ENCODE measurements at places on chromosomes 3 and 15.

GRCh38 chr3:197518881-197519421, 36.8 kb downstream of the BDH1 start:
- DNase-seq, result no peak

DNA sequence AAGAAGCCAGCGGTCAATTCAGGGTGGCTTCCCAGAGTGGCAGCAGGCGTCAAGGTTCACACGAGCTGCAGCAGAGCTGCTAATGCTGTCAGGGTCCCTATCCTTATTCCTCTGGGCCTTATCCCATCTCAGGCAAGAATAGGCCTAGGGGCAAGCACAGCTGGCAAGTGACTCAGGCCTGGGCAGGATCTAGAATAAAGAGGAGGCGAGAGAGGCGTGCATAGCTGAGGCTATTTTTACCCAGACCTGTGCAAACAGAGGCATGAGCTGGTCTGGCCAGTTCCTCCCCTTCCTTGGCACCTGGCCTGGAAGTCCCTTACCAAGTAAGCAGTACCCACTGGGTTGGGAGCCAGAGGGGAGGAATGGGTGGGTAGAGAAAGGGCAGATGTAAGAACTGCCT, 12.2 kb upstream of the VIPR1 start:
- no peak for DNase-seq

- DNase-seq, result no peak
Measured at GRCh38 chr3:966341-966740, 126.5 kb upstream of the CNTN6 start.

DNA sequence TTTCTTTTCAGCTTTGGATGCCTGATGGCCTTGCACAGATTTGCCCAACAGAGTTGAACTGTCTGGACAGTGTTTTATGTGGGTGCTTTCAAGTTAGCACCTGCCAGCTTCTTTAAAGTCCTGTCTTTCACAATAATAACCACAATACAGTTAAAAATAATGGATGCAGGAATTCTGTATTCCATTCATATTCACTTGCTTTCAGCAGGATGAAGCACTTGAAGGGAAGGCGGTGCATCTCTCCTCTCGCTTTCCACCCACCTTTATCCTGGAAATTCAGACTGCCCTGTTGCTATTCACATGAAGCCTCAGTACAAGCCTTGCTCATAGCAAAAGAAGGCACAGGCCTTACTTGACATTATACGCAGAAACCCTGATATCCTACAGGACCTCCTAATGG, 26.5 kb upstream of the GYG1 start:
- DNase-seq, result no peak

- DNase-seq, result no peak
Measured at GRCh38 chr3:16146015-16146730, 28.3 kb upstream of the GALNT15 start.

DNA sequence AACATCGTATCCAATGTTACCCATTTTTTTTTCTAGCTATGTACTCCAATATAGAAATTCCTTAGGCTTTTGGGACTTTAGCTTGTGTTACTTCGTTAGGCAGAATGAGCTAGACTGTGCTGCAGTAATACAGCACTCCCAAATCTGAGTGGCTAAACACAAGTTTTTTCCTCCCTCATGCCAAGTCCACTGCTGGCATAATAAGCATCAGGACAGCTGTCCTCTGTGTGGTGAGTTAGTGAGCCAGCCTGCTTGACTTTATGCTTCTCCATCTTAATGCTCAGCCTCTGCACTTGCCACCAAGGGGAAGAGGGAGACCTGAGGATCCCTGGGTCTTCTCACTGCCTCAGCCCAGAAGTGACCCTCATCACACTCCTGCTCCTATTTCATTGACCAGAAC, 18.2 kb upstream of the ACOX2 start:
- DNase-seq, result no peak

DNA sequence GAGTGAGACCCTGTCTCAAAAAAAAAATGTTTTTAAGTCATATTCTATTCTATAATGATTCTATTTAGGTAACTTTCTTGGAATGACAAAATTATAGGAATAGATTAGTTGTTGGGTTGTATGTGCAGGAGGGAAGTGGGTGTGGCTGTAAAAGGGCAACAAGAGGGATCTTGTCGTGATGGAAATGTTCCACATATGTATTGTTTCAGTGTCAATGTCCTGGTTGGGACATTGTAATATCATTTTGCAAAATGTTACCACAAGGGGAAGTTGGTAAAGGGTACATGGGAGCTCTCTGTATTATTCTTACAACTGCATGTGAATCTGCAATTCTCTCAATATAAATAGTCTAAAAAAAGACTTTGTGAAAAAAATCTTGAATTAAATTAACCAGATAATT, 14.3 kb upstream of the ABHD5 start:
- DNase-seq, result no peak

DNA sequence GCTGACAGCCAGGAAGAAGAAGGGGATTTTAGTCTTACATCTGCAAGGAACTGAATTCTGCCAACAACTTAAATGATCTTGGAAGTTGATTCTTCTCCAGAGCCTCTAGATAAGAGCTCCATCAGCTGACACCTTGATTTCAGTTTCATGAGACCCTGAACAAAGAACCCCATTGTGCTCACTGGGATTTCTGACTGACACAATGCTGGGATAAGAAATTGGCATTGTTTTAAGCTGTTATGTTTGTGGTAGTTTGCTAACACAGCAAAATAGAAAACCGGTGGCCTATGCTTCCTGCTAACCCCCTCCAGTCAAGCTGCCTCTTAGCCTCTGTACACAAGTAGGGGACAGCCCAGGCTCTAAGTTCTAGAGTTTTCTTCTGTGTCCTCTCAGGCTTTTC, 36.2 kb downstream of the MASP1 start:
- no peak for DNase-seq

DNA sequence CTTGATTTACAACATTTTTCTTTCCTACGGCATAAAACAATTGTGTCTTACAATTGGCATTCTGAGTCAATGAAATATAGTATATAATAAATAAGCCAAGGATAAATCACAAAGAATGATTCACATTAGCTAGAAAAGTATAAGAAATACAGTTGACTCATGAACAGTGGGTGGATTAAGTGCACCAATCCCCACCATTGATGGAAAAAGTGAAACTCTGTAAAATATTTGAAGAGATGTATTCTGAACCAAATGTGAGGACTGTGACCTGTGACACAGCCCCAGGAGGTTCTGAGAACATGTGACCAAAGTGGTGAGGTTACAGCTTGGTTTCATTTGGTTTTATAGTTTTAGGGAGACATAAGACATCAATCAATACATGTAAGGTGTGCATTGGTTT, 227.5 kb downstream of the ALCAM start:
- no peak for DNase-seq

GRCh38 chr3:159854500-159855124, 134.0 kb upstream of the IL12A start:
- DNase-seq, result no peak

- no peak for DNase-seq
Measured at GRCh38 chr15:90680371-90680935, 36.7 kb upstream of the BLM start.

DNA sequence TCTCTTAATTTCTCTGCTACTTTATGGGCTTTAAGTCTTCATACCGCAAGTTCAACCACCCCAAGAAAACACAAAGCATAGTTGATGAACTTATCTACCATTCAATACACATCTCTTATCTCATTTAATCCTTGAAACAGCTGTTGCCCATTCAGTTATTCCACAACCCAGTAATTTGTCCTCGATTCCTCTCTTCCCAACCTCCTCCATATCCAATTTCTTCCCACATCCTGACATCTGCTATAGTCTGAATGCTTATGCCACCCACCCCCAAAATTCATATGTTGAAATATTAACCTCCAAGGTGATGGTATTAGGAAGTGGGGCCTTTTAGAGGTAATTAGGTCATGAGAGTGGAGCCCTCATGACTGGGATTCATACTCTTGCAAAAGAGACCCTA, 345.4 kb downstream of the ERC2 start:
- no peak for DNase-seq

DNA sequence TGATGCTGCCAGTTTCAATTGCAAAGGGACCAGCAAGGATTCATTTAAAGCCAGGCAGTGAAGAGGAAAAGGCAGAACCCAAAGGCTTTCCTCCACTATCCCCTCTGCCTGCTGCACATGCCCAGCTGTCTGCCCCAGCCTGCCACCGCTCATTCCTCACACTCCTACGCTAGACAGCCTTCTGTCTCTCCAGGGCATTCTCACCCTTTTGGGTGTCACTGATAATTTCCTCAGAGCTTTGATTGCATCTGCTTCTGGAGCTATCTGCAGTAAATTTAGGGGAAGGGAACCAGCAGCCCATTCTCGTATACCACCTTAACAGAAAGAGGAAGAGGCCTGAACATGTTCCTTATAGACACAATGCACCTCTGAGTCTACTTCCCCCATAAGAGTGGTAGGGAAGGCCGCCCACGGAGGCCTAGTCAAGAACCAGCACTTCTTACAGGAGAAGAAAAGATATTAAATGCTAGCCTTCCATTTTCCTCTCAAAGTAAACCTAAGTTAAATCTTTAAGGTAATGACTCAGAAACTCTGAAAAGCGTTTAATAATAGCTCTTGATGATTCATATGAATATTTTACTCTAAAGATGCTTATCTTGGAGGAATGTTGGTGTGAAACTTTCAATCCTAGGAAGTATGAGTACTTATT, 20.9 kb downstream of the NUDT16 start:
- no peak for DNase-seq

DNA sequence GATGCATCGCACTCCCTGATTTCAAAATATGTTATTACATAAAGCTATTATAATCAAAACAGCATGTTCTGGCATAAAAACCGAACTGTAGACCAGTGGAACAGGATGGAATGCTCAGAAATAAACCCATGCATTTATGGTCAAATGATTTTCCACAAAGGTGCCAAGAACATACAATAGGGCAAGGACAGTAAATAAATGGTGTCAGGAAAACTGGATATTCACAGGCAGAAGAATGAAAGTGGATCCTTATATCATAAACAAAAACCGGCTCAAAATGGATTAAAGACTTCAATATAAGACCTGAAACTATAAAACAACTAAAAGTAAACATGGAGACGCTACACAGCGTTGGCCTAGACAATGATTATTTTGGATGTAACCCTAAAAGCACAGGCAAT, 22.6 kb downstream of the USP50 start:
- no peak for DNase-seq

- no peak for DNase-seq
Measured at GRCh38 chr3:16064642-16065414, 109.7 kb upstream of the GALNT15 start.

- no peak for DNase-seq
Measured at GRCh38 chr3:9784965-9785364, 7.3 kb downstream of the TADA3 start.

GRCh38 chr3:102529452-102529851, 94.6 kb downstream of the ZPLD1 start:
- no peak for DNase-seq

DNA sequence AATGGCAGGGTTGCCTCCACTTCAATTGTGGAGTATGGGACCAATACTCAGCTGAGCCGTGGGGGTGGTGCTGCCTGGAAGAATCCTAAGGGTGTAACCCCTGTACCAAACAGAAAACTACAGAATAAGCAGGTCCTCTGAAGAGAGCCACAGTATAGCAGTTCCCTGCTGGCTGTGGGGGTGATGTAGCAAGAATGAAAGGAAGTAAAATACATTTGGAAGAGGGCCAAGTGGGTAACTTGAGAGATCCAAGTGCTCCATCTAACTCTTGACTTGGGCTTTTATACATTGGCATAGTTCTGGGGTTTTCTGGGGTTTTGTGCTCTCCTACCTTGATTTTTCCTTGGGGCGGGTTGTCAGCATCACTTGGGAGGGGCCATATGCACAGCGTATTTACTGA, 341.4 kb downstream of the OTOL1 start:
- DNase-seq, result no peak

- no peak for DNase-seq
Measured at GRCh38 chr3:106795553-106795952, 581.7 kb upstream of the CCDC54 start.

DNA sequence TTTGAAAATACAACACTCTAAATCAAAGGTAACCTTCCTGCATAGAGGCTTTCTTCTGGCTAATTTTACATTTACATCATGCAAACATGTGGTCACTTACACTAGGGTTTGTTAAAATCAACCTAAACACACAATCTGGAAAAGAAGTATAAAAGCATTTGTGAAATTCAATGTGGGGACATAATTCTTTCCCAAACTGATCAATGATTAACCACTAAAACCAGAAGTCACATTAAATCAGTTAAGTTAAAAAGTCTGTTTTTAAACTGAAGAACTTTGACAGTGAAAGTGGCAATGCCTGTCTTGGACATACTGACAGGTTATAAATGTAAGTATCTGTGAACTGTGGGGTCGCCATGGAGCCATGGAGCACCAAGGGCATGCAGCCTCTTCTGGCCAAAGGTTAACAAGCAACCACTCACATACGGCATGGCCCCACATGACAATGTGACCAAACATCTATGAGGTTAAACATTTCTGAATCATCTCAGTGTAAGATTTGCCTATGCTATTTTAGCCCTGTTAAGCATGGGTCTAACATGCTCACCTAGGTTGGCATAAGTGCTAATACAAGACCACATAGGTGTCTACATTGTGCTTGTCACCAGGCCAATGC, 278.2 kb downstream of the CTNNB1 start:
- no peak for DNase-seq

DNA sequence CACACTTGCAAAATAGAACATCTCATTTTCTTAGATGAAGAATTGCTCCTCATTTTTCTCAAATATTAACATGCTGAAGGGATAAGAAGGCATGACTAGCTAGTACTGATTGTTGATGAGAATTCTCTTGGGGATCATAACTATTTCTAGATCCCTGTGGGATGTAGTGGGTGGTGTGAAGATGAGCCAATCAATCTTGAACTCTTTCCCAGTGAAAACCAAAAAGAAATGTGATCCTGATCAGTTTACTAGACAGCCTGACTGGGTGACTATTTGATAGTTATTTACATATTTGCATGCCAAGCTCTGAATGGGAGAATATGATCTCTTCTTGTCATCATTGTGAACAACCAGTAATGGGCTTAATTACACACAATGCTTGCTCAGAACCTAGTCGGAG, 63.7 kb downstream of the ZIC1 start:
- no peak for DNase-seq

- DNase-seq, result no peak
Measured at GRCh38 chr3:65833761-65834505, 204.8 kb downstream of the MAGI1 start.

- DNase-seq, result no peak
Measured at GRCh38 chr3:185914911-185915629, 22.7 kb downstream of the TRA2B start.

DNA sequence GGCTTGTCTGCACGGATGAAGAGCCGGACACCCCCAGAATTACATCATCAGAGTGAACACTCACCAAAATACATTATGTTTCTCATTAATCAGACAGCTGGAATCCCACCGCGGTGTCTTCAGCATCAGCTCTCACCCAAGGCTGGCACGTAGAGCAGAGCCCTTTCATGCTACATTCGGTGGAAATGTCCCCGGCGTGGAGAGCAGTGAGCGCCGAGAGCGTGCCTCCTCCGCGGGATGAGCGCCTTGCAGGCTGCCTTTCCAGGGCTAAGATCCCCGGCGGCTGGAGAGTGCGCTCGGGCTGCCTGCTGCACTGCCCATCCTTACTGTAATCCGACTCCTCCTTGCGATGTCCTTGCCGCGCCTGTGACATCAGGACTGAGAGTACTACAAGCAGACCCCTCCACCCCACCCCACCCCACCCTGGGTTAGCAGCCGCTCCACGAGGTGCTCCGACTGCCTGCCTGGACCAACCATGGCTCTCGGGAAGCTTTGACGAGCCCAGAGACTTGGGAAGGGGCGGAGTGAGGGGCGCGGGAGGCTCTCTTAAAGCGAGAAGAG, at the start of gene ZNF385D:
Gene ZNF385D, minus strand, starts transcription at position 380 of the 561 bp plus-strand sequence. Its CDS starts 294 bp downstream, at position 86.
- no peak for DNase-seq

- DNase-seq, result no peak
Measured at GRCh38 chr3:59367150-59367549, 317.3 kb upstream of the CFAP20DC start.

- DNase-seq, result no peak
Measured at GRCh38 chr3:192858849-192859585, 58.6 kb downstream of the MB21D2 start.

All from activated T-cell treated with anti-CD3 and anti-CD28 coated beads, Interleukin-2, amount 50 U/mL, for 24 hours (primary cell).